Activated CD4-positive, alpha-beta T cell treated with anti-CD3 and anti-CD28 coated beads, Interleukin-2, amount 50 U/mL, for 24 hours (primary cell): ENCODE measurements at places on chromosomes 12 and 14.

DNA sequence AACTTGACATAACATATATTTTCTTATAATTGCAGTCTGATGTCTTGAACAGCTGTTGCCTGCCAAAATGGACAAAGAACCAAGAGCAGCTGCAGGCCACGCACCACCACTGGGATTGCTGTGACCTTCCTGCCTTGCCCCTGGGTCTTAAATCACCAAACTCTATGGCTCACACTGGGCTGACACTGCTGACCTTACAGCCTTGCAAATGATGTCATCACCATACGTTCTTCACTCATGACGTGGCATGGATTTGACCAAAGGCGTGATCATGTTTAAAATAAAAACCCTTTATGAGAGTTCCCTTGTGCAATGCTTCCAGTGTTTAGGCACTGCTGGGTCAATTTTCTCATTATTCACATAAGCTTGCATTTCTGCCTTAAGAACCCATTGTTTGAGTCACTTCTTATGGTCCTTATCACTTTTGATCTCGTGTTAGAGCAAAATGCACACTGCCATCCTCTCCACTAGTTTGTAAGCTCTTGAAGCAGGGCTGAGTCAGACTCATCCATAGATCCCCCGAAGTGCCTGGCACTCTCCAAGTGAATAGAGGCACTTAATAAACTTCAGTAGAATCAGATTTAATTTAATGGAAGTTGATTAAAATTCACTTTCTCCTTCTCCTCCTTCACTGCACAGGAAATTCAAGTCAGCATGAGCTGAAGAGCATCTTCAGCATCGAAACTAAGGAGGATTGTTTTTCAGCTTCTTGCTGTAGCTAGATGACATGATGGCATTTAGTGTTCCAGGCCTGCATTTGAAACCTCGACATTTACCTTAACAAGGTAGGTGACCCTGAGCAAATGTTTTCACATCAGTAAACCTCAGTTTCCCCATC lies 132.4 kb upstream of the PZP start:
- no peak for DNase-seq

- DNase-seq: no peak
Measured at GRCh38 chr12:30169839-30170591, 386.3 kb upstream of the TMTC1 start.

GRCh38 chr12:91186156-91186555 lies 3.5 kb upstream of the DCN start:
- no peak for DNase-seq

- DNase-seq: no peak
Measured at GRCh38 chr12:42407306-42407705, 81.3 kb downstream of the PPHLN1 start.

DNA sequence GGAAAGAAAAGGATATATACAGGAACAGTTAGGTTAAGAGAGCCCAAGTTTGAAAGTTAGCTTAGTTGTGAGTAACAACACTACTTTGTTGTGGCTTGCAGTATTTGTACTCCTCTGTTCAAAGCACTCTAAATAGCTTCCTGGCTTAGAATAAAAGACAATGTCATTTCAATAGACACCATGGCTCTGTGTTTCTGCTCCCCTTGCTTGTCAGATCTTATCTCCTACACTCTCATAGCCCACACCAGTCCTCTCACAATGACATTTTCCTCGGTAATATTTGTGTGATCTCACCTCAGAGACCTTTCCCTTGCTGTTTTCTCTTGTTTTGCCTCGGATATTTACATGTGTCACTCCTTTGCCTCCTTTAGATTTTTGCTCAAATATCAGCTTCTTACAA lies 418.4 kb downstream of the MDGA2 start:
- DNase-seq: no peak

GRCh38 chr14:91067186-91067585 lies 6.7 kb upstream of the RPS6KA5 start:
- no peak for DNase-seq

- DNase-seq: no peak
Measured at GRCh38 chr14:25836636-25837035, 761.2 kb downstream of the NOVA1 start.
